Activated CD8-positive, alpha-beta memory T cell treated with anti-CD3 and anti-CD28 coated beads for 36 hours (primary cell): ENCODE measurements at places on chromosomes 12 and 14. TPM values are rescaled to one million over a fixed set of nuclear protein-coding genes. Genes with fewer than 3 reads are reported as not detected.

Gene FZD10
- not detected for total RNA-seq

Gene PRICKLE1
- total RNA-seq: not detected

Gene PLEKHD1
- 0.04 TPM for total RNA-seq

Gene DBX2
- not detected for total RNA-seq

Gene LAG3
- total RNA-seq: 324 TPM
